ENCODE measurements at places on chromosomes 7 and 10.

DNA sequence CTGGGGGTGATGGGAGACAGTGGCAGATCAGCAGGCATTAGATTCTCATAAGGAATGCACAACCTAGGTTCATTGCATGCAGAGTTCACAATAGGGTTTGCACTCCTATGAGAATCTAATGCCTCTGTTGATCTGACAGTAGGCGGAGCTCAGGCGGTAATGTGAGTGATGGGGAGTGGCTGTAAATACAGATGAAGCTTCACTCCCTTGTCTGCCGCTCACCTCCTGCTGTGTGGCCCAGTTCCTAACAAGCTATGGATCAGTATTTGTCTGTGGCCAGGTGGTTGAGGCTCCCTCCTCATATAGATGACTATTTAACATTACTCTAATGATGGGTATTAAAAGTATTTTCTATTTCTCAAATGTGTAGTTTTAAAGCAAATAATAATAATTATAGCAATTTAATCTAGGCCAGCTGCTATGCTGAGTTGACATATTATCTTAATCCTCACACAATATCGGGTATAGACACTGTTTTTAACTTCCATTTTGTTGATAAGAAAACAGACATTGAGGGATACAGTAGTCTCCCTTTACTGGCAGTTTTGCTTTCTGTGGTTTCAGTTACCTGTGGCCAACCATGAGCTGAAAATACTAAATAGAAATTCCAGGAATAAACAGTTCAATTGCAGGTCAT, 39.9 kb downstream of the KIF20B start:
- DNase-seq = no peak

- DNase-seq = no peak
Measured at GRCh38 chr10:8392216-8392615, 337.7 kb downstream of the GATA3 start.

DNA sequence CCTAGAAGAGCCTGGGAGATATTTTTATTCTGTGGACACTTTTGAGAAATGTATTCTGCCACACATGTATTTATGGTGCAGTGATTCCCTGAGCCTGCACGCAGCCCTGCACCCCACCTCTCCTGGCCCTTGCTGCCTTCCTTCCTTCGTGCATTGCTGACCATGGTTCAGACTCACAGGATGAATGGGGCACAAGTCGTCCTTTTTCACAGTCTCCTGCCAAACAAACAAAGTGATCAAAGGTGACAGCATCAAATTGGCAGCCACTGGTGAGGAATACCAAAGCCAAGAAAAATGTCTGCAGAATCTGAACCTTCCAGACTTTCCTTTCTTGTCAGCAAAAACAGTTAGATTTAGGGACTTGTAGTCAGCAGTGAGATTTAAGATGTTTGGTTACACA, 215.0 kb downstream of the ACTR3B start:
- no peak for DNase-seq

- no peak for DNase-seq
Measured at GRCh38 chr7:44265728-44266127, 59.7 kb downstream of the CAMK2B start.

DNA sequence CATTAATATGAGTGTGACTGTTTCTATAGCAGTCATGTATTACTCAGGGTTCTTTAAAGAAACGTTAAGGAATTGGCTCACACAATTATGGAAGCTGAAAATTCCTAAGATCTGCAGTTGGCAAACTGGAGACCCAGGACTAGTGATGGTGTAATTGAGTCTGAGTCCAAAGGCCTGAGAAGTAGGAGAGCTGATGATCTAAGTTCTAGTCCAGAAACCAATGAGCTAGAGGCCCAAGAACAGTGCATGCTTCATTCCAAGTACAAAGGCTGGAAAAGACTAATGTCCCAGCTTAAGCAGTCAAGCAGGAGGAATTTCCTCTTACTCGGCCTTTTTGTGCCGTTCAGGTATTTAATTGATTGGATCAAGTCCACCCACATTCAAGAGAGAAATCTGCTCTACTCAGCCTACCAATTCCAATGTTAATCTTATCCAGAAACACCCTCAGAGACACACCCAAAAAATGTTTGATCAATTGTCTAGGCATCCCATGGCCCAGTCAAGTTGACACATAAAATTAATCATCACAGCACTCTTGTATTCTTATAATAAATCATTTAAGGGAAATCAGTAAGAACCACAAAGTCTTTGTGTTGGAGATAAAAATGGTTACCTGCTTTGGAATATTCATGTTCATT, 312.1 kb downstream of the PRKG1 start:
- no peak for DNase-seq

- no peak for DNase-seq
Measured at GRCh38 chr7:136549756-136550155, 318.7 kb upstream of the CHRM2 start.

GRCh38 chr10:73401636-73402035, 12.2 kb downstream of the ANXA7 start:
- no peak for DNase-seq

DNA sequence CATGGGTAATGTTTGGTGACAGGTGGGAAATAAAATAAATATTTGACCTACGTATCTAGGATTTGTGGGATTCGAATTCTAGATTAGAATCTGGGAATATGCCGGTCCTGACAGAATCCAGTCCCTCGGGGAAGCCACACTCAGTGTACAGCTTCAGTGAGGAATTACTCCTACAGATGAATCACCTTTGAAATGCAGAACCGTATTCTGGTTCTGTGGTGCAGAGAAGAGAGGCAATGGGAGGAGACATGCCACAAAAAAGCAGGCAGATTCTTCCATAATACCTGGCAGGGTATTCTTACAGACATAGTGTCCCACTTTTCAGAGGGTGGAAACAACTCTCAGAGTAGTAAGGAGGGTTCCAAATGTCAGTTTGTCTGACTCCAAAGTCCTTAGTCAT, 286.9 kb downstream of the SORCS1 start:
- no peak for DNase-seq

DNA sequence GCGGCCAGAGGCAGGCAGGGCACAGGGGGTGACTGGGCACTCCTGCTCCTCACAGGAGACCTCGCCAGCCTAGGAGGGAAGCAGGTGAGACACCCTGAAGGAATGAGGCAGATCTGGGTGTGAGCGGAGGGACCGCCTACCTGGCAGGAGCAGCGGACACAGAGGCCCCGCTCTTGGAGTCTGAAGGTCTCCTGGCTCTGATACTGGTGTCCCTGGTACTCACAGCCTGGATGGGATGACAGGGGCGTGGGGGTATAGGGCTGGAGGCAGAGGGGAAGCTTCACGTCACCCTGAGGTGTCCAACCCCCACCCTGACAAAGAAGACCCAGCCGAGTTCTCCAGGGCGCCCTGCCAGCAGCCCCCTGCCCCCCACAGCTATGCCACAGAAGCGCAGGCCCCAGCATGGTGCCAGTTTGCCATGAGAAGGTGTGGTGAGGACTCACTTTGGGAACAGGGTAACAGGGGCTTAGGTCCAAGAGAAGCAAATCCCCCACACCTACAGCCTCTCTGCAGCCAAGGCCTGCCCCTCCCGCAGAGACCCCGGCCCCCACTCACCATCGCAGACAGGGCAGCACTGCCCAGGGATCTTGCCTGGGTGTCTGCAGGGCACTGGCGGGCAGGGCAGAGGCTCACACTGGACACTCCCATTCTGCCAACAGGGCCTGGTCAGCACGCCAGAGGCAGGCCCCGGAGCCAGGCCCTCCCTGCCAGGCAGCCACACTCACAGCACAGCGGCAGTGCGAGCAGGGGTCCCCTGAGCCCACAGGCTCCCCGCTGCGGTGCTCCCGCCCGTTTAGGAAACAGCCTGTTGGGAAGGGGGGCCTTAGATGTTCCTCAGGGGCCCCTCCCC, 17.0 kb downstream of the KCP start:
- no peak for DNase-seq

DNA sequence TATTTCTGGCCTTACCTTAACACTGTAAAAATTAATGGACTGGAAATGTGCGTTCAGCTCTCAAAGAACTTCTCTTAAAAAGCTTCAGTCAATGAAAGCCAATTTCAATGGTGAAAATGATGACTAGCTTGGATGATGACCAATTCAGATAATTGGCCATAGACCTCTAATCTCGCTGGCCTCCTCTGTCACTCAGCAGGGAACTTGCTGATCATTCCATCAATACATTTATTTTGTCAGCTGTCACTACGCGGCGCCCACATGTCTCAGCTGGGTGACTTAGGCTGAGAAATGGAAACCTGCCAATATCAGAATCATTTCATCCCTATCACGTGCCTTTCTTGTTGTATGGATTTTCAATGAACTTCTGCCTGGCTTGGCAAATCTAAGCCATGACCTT, 673.0 kb upstream of the AUTS2 start:
- DNase-seq = no peak

DNA sequence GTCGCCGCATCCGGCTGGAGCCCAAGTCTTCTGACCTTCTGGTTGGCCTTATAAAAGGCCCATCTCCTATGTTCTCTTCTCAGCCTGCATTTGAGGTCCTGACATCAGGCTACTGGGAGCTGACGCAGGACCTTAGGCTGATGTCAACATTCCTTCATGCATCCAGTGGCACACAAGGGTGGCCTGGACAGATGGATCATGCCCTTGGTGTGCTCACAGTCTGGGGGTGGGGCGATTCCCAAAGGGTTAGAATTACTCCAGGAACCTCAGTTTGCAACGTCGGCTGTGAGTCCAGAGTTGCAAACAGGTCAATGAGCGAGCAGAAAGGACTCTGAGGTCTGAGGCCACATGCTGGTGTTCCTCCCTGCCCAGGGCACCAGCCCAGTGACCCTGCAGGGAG, 8.2 kb upstream of the CLIP2 start:
- no peak for DNase-seq

DNA sequence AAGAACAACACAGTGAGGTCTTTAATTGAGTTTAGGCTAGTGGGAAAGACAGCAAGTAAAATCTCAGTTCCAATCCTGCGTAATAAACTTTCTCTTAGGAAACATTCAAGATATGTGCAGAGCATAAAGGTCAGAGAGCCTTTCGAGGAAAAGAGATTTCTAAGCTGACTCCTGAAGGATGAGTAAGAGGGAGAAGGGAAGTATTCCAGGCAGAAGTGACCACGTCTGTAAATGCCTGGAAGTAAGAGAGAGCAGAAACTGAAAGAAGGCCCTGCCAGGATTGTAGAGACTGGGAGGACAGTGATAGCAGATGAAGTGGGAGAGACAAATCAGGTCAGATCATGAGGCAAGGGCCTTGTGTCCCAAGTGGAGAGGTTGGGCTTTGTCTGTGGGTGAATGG, 41.8 kb downstream of the PNLIPRP3 start:
- no peak for DNase-seq

- no peak for DNase-seq
Measured at GRCh38 chr7:108294595-108294994, 161.6 kb downstream of the NRCAM start.

DNA sequence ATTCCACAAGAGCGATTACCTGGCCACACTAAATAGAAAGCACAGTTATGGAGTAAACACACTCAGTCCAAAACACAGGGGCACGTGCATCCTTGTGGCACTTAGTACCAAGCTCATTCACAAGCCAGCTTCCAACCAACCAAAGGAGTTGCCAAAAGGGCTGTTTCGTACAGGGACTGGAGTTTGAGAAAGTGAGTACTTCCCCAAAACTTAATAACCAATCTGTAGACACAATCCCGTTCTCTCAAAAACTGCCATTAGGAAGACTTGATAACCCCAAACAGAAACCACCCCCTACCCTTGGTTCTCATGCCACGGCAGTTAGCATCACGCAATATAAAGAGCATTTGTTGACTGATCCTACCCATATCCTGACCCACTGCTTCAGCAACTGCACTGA, 166.2 kb upstream of the ASAH2 start:
- DNase-seq = peak; percentile 8

Measured in CD4-positive, alpha-beta T cell treated with Interleukin-2 at 100 ng/mL for 4 hours (primary cell).